ENCODE measurements at places on chromosomes 5 and 9.

GRCh38 chr5:144698484-144698883 is 527.8 kb downstream of the KCTD16 start:
- DNase-seq, result no peak

DNA sequence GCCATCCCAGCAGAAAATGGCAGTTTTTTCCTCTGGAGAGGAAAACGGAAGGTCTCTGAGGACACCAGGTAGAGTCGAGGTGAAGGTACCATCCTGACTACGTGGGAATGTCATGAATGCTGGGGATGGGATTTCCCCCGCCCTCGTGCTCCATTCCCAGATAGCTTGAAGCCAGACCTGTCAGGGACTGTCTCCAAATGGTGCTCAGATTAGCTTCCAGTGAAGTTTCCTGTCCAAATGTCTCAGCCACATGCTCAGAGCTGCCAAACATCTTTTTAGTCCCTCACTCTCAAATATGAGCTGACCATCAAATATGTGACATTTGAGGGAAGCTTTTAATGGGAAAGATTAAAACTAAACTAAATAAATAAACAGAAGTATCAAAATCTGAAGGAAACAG is 7.6 kb upstream of the ANKRD34B start:
- DNase-seq, result no peak

GRCh38 chr5:147530530-147531389 is 20.9 kb upstream of the DPYSL3 start:
- DNase-seq, result no peak

- DNase-seq, result no peak
Measured at GRCh38 chr5:129996896-129997295, 92.6 kb downstream of the CHSY3 start.

GRCh38 chr9:131977109-131977838 is 102.4 kb downstream of the MED27 start:
- no peak for DNase-seq

GRCh38 chr5:79824444-79824843 is 134.8 kb downstream of the CMYA5 start:
- no peak for DNase-seq

- no peak for DNase-seq
Measured at GRCh38 chr9:90546200-90546599, 96.4 kb downstream of the DIRAS2 start.

- DNase-seq, result no peak
Measured at GRCh38 chr9:76692458-76693129, 71.6 kb upstream of the PCA3 start.

DNA sequence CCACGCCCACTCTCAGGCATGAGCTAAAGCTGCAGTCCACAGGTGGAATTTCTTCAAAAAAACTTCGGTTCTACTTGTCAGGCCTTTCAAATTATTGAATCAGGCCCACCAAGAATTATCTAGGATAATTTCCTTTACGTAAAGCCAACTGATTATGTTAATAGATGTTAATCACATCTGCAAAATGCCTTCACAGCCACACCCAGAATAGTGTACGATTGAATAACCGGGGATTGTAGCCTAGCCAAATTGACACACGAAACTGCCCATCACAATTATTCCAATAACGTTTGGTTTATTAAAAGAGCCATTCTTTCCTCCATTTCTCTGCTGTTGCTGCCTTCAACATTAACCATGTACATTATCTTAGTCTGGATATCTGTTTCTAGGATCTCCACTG is 148.7 kb downstream of the NR3C1 start:
- no peak for DNase-seq

DNA sequence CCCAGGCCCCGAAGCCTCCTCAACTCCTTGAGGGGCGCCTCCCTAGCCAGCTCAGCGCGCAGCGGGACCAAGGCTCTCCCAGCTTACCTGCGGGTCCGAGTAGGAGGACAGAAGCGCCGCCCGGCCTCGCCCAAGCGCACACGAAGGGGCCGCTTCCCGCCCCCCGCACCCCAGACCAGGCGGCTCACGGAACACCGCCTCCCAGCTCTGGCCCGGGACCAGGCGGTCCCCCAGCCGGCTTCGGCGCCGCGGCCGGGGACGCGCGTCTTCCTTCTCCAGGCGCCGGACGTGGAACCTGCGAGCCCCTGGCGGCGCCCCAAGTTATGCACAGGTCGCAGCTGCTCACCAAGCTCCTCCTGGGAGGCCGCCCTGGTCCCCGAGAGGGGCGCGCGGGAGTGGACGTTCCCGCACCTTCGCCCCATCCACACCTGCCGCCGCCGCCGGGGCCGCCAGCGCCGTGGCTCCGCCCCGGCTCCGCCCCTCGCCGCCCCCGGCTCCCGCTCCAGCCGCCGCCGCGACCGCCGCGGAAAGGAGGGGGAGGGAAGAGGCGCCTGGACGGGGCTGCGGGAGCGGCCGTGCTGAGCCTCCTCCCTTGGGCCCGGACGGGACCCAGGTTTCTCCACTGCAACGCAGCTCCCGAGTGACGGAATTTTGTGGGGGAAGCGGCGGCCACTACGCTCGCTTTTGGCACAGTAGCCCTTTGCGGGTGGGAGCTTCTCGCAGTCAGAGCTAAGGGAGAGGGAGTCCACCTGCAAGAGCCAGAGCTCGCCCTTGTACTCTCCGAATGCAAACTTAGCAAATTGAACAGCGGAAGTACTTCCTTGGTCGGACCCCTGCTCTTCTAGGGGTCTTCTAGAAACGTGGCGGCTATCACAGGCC is 77.5 kb upstream of the IFNE start:
- DNase-seq, result peak; percentile 38

- DNase-seq, result no peak
Measured at GRCh38 chr9:88831713-88832407, 159.4 kb upstream of the S1PR3 start.

DNA sequence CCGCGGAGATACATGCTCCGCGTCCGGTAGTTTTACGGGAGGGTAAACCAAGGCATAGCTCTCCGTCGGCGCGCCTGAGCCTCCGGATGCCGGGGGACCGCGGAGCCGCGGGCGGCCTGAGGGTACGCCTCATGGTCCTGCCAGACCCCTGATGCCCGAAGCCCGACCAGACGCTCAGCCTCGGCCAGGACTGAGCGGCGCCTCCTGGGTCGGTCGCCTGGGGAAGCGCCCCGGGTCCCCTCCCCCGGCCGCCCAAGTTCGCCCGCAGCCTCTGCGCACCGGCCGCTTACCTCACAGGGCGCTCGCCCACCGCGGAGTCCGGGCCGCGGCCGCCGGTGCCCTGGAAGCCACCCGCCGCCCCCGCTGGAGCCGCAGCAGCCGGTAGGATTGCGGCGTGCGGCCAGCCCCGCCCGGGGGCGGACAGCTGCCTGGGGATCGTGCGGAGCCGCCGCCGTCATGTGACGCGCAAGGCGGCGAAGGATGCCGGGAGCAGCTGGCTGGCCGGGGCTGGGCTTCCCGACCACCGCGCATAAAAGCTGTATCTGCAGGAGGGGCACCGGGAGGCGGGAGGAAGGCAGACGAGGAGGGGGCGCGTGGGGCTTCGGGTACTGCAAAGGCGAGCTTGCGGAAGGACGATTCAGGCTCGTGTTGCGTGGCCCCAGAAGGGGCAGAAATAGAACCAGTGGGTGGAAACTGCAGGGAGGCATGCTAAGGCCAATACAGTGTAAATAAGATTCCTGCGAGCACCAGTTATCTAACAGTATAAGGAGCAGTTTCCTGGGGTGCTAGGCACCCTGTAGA is at the start of gene FBXO10:
FBXO10 (minus strand) TSS at position 460 of the 801 bp plus-strand sequence. CDS start 34,612 bp downstream, outside the sequence.
- DNase-seq, result peak; percentile 20

GRCh38 chr9:33903157-33903780 is 86.3 kb downstream of the UBE2R2 start:
- DNase-seq, result no peak

- DNase-seq, result no peak
Measured at GRCh38 chr5:42586625-42587024, 163.4 kb downstream of the GHR start.

DNA sequence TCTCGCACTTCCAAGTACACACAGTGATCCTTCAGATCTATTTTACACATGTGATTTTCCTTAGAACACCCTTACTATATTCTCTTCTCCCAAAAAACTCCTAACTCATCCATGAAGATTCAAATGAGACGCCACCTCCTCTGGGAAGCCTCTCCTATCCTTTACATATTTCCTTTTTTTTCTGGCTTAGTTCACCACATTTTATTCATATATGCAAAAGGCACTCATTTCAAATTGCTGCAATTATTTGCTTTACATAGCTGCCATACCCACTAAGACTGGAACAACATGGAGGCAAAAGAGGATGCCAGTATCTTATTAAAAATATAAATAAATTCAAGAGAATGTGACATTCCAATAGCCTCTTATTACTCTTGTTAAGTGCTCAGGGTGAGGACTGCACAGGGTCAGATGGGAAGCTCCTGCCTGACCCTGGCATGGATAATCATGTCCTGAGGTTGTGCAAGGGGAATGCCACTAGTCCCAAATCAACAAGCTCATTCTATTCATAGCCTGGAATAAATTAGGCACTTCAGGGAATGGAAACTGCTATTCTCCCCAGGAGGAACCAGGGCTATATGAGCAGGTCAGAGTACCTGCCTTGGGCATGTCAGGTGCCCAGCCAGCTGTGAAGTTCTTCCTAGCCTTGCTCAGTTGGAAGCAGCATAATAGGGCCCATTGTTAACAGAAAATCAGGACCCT is 262.9 kb downstream of the FBXL17 start:
- DNase-seq, result no peak

GRCh38 chr9:93828331-93829097 is 126.6 kb downstream of the BARX1 start:
- DNase-seq, result no peak
